ENCODE measurements at places on chromosomes 16 and 17.

- no peak for DNase-seq
Measured at GRCh38 chr16:83706394-83706793, 101.4 kb upstream of the HSBP1 start.

DNA sequence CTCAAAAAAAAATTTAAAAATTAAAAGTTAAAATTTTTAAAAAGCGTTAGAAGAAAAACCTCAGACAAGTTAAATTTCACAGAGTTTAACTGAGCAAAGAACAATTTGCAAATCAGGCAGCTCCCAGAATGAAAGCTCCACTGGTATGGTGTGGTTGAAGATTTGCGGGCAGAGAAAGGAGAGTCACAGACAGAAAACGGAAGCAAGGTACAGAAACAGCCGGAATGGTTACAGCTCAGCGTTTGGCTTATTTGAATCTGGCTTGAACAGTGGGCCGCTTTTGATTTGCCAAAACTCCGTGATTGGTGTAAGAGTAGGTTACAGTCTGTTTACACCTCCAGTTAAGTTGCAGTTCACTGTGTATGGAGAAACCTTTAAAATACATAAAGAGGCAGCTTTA, 297.1 kb downstream of the HS3ST4 start:
- no peak for DNase-seq

- DNase-seq, result no peak
Measured at GRCh38 chr16:57486858-57487834, 853 bp upstream of the DOK4 start.

DNA sequence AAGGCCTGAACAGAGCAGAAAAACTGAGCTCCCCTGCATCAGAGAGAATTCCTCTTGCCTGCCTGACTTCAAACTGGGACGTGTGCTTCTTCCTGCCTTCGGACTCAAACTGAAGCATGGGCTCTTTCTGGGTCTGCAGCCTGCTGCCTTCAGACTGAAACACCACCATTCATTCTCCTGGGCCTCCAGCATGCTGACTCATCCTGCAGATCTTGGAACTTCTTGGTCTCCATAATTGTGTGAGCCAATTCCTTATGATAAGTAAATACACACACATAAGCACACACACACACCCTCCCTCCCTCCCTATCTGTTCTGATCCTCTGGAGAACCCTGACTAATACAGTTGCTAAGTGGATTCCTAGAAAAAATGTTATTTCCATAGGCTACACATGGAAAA, 874.3 kb upstream of the EEF2KMT start:
- DNase-seq, result no peak

DNA sequence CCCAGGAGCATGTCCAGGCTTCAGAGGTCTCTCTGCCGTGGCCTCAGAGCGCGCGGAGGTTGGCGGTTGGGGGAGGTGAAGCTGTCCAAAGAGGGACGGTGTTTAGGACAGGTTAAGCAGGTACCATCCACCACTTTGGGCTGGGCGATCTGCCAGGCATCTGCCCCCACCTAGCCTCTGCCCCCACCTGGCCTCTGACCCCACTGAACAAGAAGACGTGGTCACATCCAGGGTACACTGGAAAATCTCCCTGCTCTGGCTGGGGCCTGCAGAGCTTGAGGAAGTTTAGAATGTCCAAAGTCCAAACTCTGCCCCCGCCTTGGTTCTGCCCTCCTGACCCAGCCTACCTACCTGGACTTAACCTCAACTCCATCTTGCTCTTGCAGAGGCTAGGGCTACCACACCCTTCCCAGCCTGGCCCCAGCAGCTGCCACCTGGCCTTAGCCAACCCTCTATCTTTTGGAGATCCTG, 1.6 kb downstream of the ITGA3 start:
- DNase-seq, result no peak

GRCh38 chr16:52756812-52757517, 210.0 kb upstream of the TOX3 start:
- DNase-seq, result no peak

DNA sequence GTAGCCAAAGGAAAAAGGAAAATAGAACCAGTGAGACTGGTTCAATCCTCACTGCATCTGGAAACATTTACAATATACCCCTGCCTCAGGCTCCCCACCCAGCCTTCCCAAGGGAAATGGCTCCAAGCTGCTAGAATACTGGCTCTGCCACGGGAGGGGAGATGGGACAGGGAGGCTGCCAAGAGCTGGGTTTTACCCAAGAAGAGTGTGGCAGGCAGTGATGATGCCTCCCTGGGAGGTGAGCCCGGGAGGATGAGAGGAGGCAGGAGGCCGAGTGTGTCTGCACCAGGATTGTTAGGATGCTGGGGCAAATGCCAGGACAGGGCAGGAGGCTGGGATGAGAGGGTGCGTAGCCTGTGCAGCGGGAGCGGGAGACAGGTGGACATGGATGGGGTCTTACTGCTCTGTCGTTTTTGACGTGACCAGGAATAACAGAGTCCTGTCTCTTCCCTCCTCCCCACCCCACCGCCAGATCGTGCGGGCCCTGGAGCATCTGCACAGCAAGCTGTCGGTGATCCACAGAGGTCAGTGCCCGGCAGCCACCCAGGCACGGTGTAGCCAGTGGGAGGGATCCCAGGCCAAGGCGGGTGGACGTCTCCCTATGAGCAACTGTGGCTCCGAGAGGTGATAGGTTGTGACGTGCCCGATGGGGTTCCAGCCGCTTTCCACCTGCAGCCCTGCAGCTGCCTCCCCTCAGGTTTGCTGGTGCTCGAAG, 18.4 kb downstream of the MAP2K3 start:
- DNase-seq, result no peak

GRCh38 chr17:57557834-57558681, 187.0 kb downstream of the CCDC182 start:
- no peak for DNase-seq

- DNase-seq, result no peak
Measured at GRCh38 chr16:89410794-89411309, 79.5 kb downstream of the ANKRD11 start.
